Calu3 (cell line): ENCODE measurements at places on chromosomes 16 and 17. TPM values are rescaled to one million over a fixed set of nuclear protein-coding genes. Genes with fewer than 3 reads are reported as not detected.

ARMC5 gene
- 13.2 and 13.6 TPM in 2 replicates for total RNA-seq

DCTPP1 gene
- 120 and 124 TPM in 2 replicates for total RNA-seq

SHISA9 gene
- total RNA-seq, result not detected in 2 replicates

- no peaks in the 10 kb centered on the region for H3K36me3 ChIP-seq
- peaks cover under 1% of the 10 kb centered on the region for H3K27me3 ChIP-seq
- DNase-seq, result no peak
- H3K27ac ChIP-seq, result no peak overlapping the region
Measured at GRCh38 chr16:55326261-55327092, 2.5 kb downstream of the IRX6 start.

DNA sequence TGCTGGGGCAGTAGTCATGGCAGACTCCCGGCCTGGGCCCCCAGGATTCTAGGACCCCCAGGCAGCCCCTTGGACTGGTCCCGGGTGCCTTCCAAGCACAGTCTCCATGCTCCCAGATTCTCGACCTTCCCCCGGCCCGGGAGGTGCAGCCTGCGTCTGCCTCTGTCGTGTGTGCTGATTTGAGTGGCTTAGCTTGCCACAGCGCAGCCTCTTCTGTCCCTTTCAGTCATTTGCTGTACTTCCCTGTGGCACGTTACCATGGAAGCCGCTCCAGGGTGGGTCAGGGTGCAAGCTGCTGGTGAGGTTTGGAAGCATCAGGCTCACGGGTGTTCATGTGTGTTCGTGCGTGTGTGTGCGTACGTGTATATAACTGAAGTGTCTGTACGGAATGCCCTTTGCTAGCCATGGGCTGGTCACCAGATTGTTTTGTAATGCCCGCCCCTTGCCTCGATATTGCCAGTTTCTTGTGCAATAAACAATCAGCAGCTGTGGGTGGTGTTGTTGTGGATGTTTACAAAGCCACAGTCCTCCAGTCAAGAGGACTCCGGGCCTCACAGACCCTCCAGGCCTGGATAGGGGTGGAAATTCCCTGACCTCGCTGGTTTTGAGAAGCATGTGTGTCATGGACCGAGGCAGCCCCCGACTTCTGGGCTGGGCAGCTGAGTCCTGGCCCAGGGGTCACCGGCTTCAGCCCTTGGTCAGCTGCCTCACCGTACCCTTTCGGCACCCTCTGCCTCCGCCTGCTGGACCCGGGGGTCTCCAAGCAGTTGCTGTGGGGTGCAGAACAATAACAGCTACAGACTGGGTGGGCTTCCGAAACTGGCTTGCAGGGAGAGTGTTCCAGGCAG is 9.7 kb upstream of the CLEC18A start:
- H3K4me1 ChIP-seq, result no peaks in the 10 kb centered on the region
- H3K27ac ChIP-seq, result no peak overlapping the region
- no peak for DNase-seq

DNA sequence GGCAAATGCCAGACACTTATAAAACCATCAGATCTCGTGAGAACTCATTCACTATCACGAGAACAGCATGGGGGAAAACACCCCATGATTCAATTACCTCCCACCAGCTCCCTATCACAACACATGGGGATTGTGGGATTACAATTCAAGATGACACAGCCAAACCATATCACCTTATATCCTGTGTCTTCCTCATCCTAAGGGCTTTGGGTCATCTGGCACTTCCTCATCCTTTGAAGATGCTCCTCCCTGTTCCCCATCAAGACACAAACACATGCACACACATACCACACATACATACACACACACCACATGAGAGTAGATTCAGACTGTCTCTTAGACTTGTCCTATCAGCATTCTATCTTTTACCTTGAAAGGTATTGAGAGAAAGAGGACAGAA is 2.8 kb upstream of the PMFBP1 start:
- no peak overlapping the region for H3K27ac ChIP-seq
- no peaks in the 10 kb centered on the region for H3K36me3 ChIP-seq
- H3K27me3 ChIP-seq, result peaks cover 16% of the 10 kb centered on the region
- DNase-seq, result no peak

DNA sequence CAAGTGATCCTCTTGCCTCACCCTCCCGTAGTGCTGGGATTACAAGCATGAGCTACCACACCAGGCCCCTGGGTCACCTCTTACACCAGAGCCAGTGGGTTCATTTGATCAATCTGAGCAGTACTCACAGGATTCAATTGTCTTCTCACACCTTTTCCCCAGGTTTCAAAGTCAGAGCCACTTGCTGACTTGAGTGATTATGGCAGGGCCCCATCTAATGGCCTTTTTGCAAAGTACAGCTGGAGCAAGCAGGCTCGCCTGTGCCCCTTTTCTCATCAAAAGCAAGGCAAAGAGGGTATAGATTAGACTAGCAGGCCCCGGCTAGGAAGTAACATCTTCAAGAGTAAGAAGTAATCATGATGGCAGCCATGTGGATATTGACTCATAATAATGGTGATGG is 114.8 kb upstream of the NOL11 start:
- no peak overlapping the region for H3K4me3 ChIP-seq
- peaks cover 28% of the 10 kb centered on the region for H3K4me1 ChIP-seq
- peak; percentile 57 for DNase-seq
- H3K36me3 ChIP-seq, result no peaks in the 10 kb centered on the region

GRCh38 chr16:77784441-77785372 is 3.7 kb upstream of the VAT1L start:
- H3K36me3 ChIP-seq, result no peaks in the 10 kb centered on the region
- H3K4me3 ChIP-seq, result no peak overlapping the region
- no peaks in the 10 kb centered on the region for H3K4me1 ChIP-seq
- no peak for DNase-seq
- H3K27ac ChIP-seq, result no peak overlapping the region

GRCh38 chr17:57536789-57537523 is 208.1 kb downstream of the CCDC182 start:
- no peaks in the 10 kb centered on the region for H3K4me1 ChIP-seq
- H3K4me3 ChIP-seq, result no peak overlapping the region
- no peak for DNase-seq
- no peak overlapping the region for H3K27ac ChIP-seq
- no peaks in the 10 kb centered on the region for H3K36me3 ChIP-seq
- H3K27me3 ChIP-seq, result no peaks in the 10 kb centered on the region

DNA sequence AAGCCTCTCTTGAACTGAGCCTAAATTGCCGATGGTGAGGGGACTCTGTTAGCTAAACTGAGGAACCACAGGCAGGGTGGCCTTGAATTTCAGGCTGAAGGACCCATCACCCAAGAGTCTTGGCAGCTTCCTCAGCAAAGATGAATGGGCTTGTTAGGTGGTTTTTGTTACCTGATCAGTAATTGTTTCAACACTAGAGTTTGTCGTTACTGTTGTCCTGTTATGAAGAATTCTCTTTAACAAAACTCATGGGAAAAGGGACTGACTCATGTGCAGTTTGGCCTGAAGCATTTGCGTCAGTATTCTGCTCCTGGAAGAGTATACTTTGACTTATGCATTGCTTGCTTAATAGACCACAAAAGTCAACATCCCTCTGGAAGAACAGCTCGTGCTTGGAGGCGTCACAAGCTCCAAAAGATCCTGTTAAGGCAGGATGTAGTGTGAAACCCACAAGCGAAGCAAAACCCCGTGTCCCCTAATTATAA is 206.0 kb downstream of the IRX3 start:
- no peaks in the 10 kb centered on the region for H3K36me3 ChIP-seq
- no peak overlapping the region for H3K27ac ChIP-seq
- no peak for DNase-seq
- no peaks in the 10 kb centered on the region for H3K4me1 ChIP-seq
- no peaks in the 10 kb centered on the region for H3K27me3 ChIP-seq

- H3K27me3 ChIP-seq, result peaks cover 76% of the 10 kb centered on the region
- DNase-seq, result no peak
- peaks cover under 1% of the 10 kb centered on the region for H3K4me1 ChIP-seq
- peaks cover 4% of the 10 kb centered on the region for H3K36me3 ChIP-seq
Measured at GRCh38 chr16:87914812-87915211, 21.5 kb downstream of the CA5A start.

GRCh38 chr16:86581458-86581857 is 3.1 kb downstream of the FOXL1 start:
- peak overlapping the region; percentile 53 for H3K27ac ChIP-seq
- DNase-seq, result no peak
- H3K27me3 ChIP-seq, result no peaks in the 10 kb centered on the region
- peaks cover 62% of the 10 kb centered on the region for H3K36me3 ChIP-seq
- peaks cover 63% of the 10 kb centered on the region for H3K4me1 ChIP-seq
- peak overlapping the region; percentile 76 for H3K4me3 ChIP-seq

DNA sequence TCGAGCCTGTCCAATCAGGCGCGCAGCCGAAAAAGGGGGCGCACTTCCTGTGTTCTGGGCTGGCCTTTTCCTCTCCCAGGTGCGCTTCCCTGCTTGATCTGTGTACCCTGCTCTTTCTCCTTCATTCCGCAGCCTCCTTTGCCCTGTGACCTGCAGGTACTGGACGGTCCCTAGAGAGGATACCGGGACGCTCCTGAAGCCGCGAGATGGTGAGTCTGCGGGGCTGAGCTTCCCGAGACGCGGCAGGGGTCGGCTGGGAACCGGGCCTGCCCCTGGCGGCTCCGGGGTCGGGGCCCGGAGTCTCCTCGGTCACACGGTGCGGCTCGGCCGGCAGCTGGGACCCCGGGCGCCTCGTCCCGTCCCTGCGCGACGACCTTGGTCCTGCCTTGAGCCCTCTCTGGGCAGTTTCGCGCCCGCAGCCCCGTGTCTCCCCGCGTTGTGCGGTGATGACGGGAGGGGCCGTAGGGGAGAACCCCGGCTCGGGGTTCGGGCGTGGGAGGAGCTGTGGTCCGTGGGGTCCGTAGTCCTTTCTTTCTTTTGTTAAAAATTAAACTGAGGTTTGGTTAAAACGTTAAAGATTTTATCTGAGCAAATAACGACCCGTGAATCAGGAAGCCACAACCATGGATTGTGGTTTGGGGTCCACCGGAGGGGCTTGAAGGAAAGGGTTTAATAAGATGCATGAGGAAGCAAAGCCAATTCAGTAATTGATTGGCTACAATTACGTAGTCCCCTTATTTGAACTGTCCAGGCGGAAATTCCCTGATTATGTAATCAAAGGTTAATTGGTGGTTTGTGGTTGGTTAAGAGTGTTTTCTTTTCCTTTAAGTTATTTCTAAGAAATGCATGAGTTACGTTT is 172.8 kb upstream of the ZNF267 start:
- H3K4me1 ChIP-seq, result peaks cover 18% of the 10 kb centered on the region
- peak overlapping the region; percentile 83 for H3K27ac ChIP-seq
- peak overlapping the region; percentile 82 for H3K4me3 ChIP-seq
- H3K36me3 ChIP-seq, result peaks cover 30% of the 10 kb centered on the region

DNA sequence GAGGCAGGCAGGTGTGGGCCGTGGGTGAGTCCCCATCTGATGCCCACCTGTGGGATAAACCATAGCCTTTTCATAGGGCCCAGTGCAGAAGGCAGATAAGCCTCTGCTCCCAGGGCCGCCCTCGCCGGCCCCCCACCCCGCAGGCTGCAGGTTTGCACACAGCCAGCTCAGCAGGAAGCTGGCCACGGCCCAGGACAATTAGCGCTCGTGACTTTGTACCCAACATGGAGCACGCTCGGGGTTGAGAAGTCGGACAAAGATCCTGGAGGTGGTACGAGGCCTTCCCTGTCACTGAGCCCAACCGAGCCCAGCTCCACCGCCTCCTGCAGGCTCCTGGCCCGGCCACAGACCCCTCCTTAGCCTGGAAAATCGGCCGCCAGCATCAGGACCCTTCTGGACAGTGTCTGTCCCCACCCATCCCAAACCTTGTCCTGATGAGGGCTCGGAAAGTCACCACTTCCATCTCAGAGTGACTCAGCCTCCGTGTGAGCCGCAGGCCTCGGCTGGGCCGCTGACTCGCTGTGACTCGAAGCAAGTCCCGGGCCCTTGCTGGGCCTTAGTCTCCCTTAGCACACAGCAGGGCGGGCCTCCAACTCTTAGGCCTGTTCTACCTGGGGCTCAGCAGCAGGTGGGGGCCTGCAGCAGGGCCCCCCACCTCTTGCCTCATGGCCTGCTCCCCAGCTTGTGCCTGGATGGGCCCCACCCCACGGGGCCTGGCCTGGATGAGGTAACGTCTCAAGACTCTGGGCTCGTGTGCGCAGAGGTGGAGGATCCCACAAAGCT is 22.7 kb downstream of the FAM83G start:
- H3K27me3 ChIP-seq, result no peaks in the 10 kb centered on the region
- peak overlapping the region; percentile 44 for H3K4me3 ChIP-seq
- H3K27ac ChIP-seq, result peak overlapping the region; percentile 91
- H3K36me3 ChIP-seq, result peaks cover 32% of the 10 kb centered on the region
- DNase-seq, result peak; percentile 70
- peaks cover 8% of the 10 kb centered on the region for H3K4me1 ChIP-seq

DNA sequence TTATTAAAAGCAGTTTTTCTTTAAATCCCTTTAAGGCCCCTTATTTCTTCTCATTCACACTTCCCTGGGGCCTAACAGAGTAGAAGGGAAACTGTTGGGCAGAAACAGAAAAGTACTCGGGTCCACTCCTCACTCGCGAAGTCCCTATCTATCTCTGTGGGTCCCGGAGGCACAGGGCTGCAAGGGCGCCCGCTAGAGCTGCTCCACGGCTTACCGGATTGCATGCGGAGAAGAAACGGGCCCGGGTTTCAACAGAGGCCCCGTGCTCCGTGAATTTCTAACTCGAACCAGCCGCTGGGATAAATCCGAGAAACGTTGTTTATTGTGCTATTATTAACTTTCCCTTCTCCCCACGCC is 4.3 kb downstream of the CBLN1 start:
- H3K36me3 ChIP-seq, result no peaks in the 10 kb centered on the region
- no peak for DNase-seq
- no peak overlapping the region for H3K4me3 ChIP-seq
- H3K4me1 ChIP-seq, result no peaks in the 10 kb centered on the region
- no peak overlapping the region for H3K27ac ChIP-seq

GRCh38 chr17:64653985-64654355 is 8.1 kb downstream of the SMURF2 start:
- no peak for DNase-seq
- H3K27ac ChIP-seq, result peak overlapping the region; percentile 44
- no peaks in the 10 kb centered on the region for H3K36me3 ChIP-seq

DNA sequence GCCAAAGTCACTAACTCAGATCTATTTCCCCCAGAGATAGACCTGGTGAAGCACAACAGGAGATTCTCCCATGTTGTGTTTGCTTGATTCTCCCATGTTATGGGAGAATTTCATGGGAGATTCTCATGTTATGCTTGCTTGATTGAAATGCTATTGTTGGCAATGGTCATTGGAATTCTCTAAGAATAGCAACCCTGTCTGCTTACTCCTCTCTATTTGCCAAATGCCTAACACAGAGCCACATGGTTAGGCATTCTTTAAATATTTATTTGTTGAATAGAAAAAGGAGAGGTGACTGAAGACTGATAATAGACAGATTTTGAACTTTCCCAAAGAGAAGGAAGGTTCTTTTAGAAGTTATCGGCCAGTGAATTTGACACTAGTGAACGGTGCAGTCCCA is 111.5 kb upstream of the MPHOSPH6 start:
- no peaks in the 10 kb centered on the region for H3K4me1 ChIP-seq
- no peak for DNase-seq
- peaks cover 80% of the 10 kb centered on the region for H3K27me3 ChIP-seq
- H3K27ac ChIP-seq, result no peak overlapping the region

- no peaks in the 10 kb centered on the region for H3K27me3 ChIP-seq
- H3K27ac ChIP-seq, result no peak overlapping the region
- no peak for DNase-seq
Measured at GRCh38 chr17:77206158-77206956, 65.6 kb downstream of the SEC14L1 start.
